Mucosa of gallbladder (tissue), 1 donor: ENCODE measurements at places on chromosomes 4 and X. TPM values are rescaled to one million over a fixed set of nuclear protein-coding genes. Genes with fewer than 3 reads are reported as not detected.

The MSANTD1 gene
- total RNA-seq: 1.2 TPM

DNA sequence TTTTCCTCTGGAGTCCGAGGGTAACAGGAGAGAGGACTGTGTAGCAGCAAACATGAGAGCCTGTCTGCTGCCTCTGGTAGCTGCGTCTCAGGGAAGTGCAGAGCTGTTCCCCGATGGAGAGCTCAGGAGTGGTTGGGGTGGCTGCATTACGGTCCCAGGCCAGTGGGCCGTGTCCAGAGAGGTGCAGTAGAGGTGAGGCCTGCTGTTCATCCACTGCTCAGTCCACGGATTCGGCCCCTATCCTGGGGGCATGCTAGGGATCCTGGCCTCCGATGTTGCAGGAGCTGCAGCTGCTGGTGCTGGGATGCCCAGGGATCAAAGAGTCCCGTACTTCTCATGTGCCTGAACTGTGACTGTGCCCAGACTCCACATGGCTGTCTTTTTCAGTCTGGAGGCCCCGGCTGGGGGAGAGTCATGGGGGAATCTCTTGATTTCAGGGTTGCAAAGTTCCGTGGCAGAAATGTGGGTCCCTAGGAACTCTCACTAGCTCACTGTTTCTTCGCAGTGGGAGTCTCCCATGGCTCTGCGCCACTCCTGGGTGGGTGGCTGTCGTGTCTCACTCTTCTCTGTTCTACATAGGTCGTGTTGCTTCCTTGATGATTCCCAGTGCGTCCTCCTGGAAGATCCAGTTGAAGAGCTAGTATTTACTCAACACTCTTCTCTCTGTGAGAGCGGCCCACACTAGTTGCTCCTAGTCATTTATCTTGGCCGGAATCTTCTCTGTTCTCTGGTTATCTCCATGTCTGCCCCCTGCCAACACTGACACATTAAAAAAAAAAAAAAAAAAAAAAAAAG is 109.5 kb upstream of the CENPE start:
- DNase-seq: no peak

- no peak for DNase-seq
Measured at GRCh38 chr4:143281507-143282190, 55.0 kb upstream of the GAB1 start.

GRCh38 chrX:12581546-12581945 is 209.7 kb upstream of the PRPS2 start:
- DNase-seq: no peak

DNA sequence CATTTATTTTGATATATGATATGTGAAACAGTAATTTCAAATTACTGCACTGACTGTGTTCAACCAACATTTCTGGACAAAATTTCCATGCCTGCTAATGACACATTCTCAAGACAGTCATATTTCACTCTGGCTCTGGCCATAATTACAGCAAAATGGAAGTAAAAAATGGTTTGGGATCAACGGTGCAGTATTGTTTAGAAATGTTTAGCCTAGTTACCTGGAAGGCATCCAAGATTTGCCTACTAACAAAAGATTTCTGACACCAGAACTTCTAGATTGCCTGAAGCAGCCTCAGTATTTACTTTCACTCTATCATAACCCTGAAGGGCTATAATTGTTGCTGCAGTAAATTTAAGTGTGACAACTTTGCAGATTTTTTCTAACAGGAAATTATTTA is 416.3 kb downstream of the PCDH10 start:
- DNase-seq: no peak

- no peak for DNase-seq
Measured at GRCh38 chrX:99939883-99940232, 470.2 kb downstream of the PCDH19 start.

- DNase-seq: no peak
Measured at GRCh38 chr4:95290702-95291101, 258.1 kb downstream of the UNC5C start.

- DNase-seq: no peak
Measured at GRCh38 chr4:88757067-88757466, 59.4 kb upstream of the NAP1L5 start.

The XKRX gene
- total RNA-seq: 0.26 TPM

The HSD17B13 gene
- 0.95 TPM for total RNA-seq

DNA sequence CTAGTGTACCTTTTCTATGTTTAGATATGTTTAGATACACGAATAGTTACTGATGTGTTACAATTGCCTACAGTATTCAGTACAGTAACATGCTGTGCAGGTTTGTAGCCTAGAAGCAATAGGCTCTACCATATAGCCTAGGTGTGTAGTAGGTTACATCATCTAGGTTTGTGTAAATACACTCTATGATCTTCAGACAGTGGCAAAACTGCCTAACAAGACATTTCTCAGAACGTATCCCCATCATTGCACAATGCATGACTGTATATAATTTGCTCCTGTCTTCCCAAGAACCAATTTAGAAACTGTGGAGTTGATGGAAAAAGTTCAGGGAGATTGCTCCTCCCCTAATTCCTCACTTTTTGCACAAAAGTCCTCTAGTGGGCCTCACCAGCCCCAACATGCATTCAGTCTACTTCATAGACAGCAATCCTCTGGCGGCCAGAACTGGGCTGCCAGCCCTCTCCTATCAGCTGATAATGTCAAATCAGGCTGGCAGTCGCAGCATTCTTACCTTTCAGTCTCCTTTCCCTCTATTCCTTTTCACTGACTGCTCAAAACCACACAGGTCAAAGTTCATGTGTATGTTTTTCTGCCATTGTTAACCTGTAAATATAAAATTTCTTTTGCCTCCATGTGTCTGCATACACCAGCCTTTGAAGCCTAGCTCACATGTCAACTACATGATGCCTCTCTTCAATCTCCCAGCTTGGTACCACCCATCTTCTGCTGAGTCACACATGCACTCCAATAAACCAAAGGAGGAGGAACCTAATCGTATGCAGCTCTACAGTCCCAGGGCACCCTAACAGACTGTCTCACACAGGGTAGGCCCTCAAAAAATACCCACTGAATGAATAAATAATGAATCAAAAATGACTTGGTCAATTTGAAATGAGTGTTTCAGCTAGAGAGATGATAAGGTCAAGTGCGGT is 32.0 kb downstream of the BCLAF3 start:
- DNase-seq: no peak

GRCh38 chr4:72286185-72286584 is 254.4 kb downstream of the NPFFR2 start:
- DNase-seq: no peak

The CT83 gene
- total RNA-seq: not detected

DNA sequence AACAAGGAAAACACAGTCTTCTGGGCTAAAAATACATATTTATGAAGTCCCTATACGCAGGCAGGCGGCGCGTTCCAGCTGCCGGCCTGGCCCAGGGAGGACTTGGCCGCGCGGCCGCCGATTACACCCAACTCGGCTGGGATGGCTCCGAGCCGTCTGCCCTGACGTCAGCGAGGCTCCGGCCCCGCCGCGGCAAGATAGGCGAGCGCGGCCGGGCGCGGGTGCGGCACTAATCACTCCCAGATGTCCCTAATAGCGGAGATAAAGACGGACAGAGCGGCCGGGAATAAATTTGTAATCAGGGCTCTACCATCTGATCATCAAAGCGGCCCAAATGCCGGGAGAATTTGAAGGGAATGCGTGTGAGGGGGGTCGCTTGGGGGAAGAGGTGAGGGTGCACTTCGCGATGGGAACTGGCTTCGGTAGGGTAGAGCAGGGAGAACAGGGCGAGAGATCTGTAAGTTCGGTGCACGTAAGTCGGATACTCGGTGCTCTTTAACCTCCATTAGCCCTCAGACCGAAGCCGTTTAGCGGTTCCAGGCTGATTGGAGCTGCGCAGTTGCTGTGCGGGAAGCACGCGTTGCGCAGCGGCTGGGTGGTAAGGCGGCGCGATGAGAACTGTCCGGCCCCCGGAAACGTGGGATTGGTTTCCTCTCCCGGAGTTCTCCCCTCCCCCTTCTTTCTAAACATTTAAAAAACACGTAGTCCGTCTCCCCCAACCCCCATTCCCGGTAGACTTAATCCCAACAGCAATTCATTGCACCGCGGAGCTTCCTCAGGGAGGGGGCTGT is 7.7 kb downstream of the HAND2 start:
- DNase-seq: peak; percentile 82

GRCh38 chr4:18631586-18631985 is 610.0 kb upstream of the LCORL start:
- no peak for DNase-seq

The IQCM gene
- total RNA-seq: not detected

- no peak for DNase-seq
Measured at GRCh38 chrX:102517326-102517725, 787 bp upstream of the TMSB15A start.

The MAGEA2B gene
- total RNA-seq: not detected

The ZMAT1 gene
- 7.8 TPM for total RNA-seq

GRCh38 chrX:75603833-75604232 is 81.0 kb upstream of the ZDHHC15 start:
- DNase-seq: no peak

The HS3ST1 gene
- total RNA-seq: 41.1 TPM

DNA sequence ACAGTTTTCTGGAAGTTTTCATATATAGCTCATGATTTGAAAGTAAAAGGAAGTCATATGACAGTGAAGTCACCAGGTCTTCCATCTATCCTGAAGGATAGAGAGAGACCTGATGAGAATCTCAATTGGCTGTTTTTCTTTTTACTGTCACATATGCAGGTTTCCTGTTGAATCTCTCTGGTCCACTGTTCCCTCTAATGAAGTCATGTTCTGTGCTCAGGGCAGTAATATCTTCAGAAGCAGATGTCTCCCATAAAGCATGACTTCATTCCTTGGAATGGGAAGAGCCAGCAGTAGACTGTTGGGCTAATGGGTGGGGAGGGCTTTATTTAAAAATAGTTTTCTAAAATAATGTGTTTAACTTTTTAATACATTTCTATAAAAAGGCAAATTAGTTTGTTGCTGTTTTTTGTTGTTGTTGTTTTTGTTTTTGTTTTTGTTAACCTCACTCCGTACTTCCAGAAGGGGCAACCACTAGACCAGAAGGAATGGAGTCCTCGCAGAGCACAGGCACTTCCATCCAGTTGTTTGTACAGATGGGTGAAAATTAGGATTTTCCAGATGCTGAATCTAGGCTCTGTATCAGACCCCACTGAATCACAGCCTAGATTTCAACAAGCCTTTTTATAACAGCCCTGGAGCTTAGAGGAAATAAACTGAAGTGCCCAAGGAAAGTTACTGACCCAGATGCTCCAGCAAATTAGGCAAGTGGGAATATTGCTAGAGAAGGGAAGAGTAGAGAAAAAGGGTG is 54.2 kb downstream of the AWAT2 start:
- no peak for DNase-seq

The FRG2 gene
- total RNA-seq: not detected

DNA sequence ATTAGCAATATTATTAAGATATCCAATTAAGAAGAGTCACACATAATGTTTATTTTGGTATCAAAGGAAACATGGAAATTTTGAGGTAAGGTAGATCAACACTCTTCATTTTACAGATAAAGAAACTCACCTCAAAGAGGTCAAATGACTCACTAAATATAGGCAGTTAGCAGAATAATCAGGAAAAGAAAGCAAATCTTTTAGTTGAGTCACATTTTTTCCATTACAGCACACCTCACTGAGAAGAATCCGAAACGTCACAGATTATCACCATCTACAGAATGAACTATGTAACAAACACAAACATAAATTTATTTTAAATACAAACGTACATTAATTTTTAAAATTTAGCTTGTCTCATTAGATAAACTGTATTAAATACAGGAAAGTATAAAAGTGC is 70.1 kb downstream of the TMEM47 start:
- no peak for DNase-seq

GRCh38 chr4:123750044-123750443 is 353.4 kb downstream of the SPRY1 start:
- DNase-seq: peak; percentile 65

DNA sequence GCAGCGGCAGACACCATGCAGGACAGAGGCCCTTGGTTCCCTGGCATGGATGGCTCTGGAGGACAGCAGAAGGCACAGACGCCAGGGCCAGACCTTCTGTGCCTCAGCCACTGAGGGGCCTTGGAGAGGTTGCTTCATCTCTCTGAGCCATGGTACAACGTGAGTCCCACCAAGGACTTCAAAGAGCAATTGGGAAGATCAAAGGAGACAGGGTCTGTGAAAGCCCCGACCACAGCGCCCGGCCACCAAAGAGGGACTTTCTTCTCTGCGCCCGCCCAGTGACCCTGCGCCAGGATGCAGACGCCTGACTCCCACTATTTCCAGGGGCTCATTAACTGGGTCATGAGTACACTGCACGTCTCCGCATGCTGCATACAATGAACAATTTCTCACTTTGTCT is 174.0 kb downstream of the AFAP1 start:
- DNase-seq: no peak

The SRPX2 gene
- 9.2 TPM for total RNA-seq

The ARSD gene
- total RNA-seq: 82.5 TPM

DNA sequence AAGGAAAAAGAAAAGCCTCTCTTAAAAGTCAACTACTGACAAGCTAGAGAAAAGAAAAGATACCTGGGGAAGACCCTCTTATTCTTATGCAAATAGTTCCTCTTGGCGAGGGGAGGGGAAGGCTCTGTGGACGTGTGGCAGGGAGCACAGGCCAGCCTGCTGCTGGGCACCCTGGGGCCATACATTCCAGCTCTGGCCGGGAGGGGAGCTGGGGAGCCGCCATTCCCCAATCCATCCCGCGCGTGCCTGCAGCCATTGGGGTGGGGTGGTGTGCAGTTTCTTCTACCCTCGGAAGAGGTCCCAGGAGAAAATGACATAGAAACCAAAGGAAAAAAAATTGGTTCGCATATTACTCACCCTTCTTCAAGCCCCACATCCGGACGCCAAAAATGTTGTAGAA is 1496.4 kb downstream of the RPA4 start:
- no peak for DNase-seq

GRCh38 chrX:53244610-53245009 is 19.6 kb upstream of the KDM5C start:
- no peak for DNase-seq

The CHRDL1 gene
- total RNA-seq: 8.1 TPM

The SERTM2 gene
- total RNA-seq: 0.06 TPM

The TMSB15A gene
- not detected for total RNA-seq

DNA sequence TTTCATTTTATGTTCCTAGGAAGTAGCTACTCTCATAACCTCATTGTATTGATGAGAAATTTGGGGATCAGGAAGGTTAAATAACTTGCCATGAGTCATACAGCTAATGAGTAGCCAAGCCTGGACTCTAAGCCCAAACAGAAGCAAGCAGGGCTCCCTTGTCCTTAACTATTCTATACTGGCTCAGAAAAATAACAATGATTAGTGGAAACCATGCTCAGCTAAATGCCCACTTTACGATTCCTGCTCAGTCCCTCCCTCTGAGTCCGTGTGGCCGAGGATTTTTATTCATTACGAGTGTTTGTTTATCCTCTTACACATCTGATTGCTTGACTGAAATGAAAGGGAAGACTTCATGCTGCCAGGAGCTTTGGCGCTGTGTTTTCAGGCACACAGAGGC is 100.9 kb downstream of the SLC34A2 start:
- DNase-seq: peak; percentile 31

The GRIA2 gene
- total RNA-seq: 0.32 TPM

GRCh38 chr4:68272380-68272779 is 26.9 kb upstream of the TMPRSS11B start:
- no peak for DNase-seq

The CLDN34 gene
- 0.43 TPM for total RNA-seq
